ENCODE measurements at places on chromosomes 3 and 15.
A peak's percentile ranks its signal among the peaks of the same experiment; 100 is the strongest.

DNA sequence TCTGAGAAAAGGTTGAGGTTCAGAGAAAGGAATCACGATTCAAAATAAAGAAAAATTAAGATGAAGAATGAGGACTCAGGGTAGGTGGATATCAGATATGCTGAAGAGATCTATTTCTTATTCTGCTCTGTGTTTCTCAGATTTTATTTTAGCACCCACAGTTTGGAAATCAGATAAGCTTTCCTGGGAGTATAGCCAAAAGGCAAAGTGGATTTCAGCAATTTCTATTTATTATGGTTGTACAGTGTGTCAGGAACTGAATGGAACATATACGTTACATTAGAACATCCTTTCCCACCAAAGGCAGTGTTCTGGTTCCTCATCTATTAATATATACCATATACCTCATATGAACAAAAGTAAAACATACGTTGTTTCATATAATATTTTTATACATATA lies 18.9 kb downstream of the PEX5L start:
- no peak for DNase-seq

GRCh38 chr3:14716591-14716990 lies 41.6 kb downstream of the C3orf20 start:
- DNase-seq = no peak

DNA sequence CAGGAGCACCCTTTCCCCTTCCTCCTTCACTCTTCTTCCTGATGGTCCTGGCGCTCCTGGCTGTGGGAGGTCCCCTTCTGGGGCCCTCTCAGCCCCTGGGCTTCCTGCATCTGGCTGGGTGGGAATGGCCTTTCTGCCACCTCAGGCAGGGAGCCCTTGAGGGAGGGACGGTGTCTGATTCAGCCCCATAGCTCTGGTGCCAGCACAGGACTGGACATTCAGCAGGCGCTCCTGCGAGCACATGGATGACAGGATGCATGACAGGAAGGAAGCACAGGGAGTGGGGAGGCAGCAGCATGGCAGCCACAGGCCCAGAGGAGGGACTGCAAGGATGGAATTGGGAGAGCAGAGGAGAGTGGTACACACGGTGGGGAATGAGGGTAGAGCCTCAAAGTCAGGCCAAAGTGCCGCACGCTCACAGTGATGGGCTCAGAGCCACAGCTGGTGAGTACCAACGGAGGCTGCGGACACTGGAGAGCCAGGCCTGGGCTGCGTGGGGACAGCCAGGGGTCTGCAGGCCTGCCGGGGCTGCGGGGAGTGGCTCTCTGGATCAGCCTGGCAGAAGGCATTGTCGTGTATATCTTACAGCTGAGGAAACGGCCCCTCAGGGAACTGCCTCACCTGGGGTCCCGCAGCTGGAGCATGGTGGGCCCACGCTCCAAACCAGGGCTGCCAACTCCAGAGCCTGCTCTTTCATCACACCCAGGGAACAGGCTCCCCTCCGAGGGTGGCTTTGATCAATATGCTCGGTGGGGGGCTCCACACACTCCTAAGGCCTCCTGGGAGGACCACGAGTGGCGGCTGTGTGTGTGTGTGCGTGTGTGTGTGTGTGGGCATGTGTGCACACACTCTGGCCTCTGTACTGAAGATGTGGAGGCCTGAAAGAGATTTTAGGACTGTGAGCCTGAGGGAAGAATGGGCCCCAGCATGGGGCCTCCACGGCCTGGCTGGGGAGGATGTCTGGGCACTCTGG lies 51.4 kb upstream of the CTSH start:
- no peak for DNase-seq

GRCh38 chr3:61901496-61901895 lies 340.1 kb downstream of the PTPRG start:
- DNase-seq = no peak

DNA sequence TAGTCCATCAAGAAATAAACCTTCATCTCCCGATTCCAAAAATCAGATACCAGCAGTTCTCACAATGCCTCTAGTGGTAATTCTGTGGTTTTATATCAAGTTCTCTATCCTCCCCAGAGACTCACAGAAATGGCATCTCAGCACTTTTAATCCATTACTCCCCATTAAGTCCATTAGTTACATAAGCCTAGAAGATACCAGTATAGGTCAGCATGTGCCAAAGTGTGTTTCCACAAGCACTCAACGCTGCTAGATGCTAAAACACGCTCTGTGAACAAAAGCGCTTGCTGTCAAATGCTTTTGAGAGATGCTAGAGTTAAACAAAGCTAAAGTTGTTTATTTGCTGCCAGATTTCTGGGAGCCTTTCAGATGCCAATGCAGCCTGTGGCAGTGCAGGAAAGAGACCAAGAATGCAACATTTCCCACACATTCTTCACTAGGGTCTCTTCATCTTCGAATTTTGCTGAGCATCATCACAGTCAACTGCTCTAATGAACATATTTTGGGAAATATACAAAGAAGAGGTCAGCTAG lies 918.8 kb upstream of the CFAP20DC start:
- no peak for DNase-seq

GRCh38 chr3:114455432-114455831 lies 161.6 kb downstream of the TIGIT start:
- no peak for DNase-seq

- no peak for DNase-seq
These were observed 49.2 kb downstream of the NEK10 start for GRCh38 chr3:27319847-27320526.

- no peak for DNase-seq
These were observed 2.7 kb upstream of the FNDC3B start for GRCh38 chr3:172036541-172037215.

- no peak for DNase-seq
These were observed 127.4 kb downstream of the PCCB start for GRCh38 chr3:136377508-136377907.

GRCh38 chr15:85913461-85913860 lies 118.7 kb upstream of the KLHL25 start:
- DNase-seq = no peak

DNA sequence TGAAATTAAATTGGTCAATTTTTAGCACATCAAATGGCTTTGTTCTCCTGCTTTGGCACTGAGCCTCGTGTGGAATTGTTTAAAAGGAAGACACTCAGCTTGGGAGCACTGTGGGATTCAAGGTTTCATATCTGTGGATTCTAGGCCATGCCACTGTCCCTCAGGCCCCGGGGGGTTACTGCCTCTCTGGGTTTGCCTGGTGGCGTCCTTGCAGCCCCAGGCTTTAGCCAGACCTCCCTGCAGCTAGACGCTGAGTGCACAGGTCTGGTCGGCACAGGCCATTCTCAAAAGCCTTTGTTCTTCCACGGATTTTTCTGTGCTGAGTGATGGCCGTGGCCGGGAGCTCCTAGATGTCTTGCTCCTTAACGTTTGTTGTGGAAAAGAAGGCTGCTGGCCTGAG lies 76.2 kb downstream of the CACNA2D3 start:
- no peak for DNase-seq

- DNase-seq = no peak
These were observed 488.4 kb upstream of the UBE2E2 start for GRCh38 chr3:22714749-22715148.

DNA sequence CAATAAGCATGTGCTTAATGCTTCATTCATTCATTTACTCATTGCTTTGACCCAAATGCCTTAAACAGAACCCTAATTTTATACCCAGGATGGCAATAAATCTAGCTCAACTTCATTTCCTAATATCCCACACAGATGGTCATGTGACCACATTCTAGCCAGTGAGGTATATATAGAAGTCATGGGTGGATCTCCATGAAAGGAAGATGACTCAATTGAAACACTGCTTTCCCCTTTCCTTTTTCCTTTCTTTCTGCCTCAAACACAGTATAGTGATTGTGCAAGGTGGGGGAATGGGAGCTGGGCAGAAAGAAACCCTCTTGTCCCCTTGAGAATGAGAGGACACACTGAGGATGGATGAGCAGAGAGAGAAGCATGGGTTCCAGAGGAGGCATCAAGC lies 183.5 kb upstream of the PRICKLE2 start:
- no peak for DNase-seq

DNA sequence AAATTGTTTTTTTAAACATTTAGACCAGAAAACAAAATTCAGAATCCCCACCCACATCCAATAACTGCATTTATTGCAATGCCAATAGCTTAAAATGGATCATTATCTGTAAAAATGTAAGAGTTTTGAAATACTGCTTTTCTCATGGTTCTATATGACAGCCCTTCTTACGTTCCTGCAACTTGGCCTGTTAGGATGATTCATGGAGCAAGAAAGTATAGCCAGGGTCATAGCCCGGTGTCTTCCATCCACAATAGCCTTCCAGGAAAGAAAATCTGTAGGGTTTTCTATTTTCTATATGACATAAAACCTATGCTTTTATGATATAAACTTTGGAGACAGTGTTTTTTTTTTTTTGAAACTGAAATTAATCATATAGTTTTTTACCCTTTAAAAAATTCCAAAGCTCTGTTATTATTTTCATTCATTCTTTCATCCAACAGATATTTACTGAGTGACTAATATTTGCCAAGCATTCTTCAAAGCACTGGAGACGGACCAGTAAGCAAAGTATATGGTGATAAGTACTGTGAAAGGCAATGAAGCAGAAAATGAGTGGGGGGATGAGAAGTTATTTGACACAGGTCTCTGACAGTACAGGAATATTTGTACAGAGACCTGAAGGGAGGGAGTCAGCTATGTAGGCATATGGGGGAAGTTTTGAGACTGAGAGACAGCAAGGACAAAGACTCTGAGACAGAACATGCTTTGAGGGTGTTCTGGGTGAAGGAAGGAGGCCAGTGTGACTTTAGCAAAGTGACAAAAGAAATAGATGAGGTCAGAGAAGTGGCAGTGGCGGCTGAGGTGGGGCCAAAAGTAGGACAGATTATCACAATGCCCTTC lies 29.0 kb upstream of the SLC2A2 start:
- peak; percentile 95 for DNase-seq

GRCh38 chr15:94547711-94548110 lies 316.4 kb downstream of the MCTP2 start:
- DNase-seq = no peak

GRCh38 chr15:74616366-74616939 lies 817 bp downstream of the CLK3 start:
- peak; percentile 54 for DNase-seq

GRCh38 chr3:42501321-42501680 lies 1.1 kb upstream of the VIPR1 start:
- DNase-seq = no peak

DNA sequence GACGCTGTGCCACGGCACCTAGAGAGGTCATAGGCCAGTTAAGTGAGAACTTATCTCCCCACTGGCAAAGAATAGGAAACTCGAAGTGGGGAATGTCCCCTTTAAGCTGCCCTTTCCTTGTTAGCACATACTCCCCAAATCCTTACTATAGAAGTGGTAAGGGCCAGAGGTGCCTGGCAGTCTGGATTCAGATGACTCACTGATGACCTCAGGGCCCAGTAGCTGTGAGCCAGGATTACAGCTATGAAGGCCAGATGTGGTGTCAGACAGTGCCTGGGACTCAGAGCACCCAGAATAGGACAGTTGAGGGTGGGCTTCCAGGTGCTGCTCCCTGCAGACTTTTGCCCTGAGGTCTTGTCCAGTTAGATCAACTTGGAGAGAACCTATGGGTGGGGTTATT lies 37.7 kb downstream of the PDIA5 start:
- DNase-seq = no peak

DNA sequence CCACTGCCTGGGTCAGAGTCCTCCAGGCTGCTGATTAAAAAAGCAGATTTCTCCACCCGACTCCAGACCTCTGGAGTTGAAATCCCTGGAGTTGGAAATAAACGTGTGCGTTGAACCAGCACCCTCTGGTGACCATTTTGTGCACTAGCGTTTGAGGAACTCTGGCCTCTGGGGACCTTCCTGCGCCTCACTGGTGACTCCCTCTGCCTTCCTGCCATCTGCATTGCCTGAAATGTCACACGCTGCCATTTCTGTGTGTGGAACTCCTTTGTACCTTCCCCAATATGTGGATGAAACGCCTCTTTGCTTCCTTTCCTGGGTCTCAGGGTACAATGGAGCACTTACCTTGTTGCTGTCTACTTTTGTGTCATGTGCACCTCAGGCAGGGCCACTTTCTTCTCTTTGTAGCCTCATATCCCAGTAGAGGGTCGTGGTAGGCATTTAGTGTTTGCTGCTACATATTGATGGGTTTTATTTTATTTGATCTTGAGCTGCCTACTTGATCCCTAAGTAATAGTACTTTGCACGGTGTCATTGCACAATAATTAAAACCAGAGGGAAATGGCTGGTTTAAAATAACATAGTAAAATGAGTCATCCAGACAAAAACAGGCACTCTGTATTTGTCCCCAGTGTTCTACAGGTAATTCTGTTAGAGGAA lies 56.8 kb downstream of the GPR171 start:
- peak; percentile 75 for DNase-seq

GRCh38 chr3:112090887-112091586 lies 4.8 kb downstream of the C3orf52 start:
- DNase-seq = no peak

DNA sequence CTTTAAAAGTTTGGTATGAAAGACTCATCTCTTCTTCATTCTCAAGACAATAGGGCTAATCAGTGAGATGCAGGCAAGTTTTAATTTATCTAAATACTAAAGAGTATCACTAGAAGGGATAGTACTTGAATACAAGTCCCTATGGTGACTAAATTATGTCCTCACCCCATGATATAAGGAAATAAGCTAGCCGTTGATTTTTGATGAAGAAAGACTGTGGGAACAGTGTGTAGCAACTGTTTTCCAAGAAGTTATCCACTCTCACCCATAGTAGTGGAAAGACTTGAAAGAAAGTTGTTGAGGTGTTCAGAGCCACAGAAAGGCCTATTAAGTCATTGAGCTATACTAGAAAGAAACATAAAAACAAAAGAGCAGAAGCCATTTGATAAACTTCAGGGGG lies 36.7 kb downstream of the PIK3CA start:
- DNase-seq = no peak

GRCh38 chr15:39934397-39935071 lies 619 bp downstream of the EIF2AK4 start:
- peak; percentile 9 for DNase-seq

DNA sequence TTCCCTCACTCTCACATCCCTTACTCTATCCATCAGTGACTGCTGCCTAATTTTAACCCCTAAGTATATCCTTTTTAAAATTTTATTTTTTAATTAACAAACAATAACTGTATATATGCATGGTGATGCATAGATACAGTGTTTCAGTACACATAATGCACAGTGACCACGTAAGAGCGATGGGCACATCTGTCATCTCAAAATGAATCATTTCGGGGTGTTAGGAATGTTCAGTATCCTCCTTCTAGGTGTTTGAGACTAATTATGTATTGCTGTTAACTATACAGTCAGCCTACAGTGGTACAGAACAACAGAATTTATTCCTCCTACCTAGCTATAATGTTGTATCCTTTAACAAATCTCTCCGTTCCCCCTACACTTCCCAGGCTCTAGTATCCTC lies 307.0 kb downstream of the FOXP1 start:
- no peak for DNase-seq

GRCh38 chr3:81465510-81466200 lies 295.8 kb downstream of the GBE1 start:
- DNase-seq = no peak

- no peak for DNase-seq
These were observed 2.5 kb upstream of the PLD1 start for GRCh38 chr3:171812811-171813210.

DNA sequence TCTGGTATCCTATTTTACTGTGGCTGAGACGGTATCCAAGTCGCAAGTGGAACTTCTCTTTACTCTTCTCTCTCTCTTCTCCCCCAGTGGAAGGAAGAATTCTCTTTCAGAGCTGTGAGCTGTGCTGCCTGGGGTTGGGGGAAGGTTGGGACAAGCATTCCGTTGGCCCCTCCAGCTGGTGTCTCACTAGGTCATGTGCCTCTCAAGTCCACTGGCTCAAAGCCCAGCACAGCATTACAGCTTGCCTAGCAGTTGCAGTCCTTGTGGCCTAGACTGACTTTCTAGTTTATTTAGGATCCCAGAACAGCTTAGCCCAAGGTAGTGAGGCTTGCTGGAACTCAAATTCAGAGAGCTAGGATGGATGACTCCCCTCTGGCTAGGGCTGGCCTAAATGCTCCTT lies 76.1 kb upstream of the SPATA16 start:
- DNase-seq = no peak
